ENCODE measurements at places on chromosomes 3 and 15.
A peak's percentile ranks its signal among the peaks of the same experiment; 100 is the strongest.

DNA sequence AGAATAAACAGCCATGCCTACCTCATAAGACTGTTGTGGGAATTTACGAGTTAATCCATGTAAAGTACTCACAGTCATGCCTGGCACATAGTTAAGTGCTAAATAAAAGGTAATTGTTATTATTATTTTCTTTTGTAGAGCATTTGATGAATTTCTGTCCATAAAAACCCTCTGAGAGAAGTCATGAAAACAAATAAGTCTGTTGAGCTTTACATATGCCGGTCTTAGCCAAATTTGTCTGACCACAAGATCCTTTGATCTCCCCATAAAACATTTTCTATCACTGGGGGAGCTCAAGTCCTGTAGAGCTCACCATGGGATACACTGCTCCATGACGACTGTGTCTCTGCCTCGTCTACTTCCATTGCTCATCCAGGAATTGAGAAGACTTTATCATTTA lies 114.0 kb downstream of the MAGI1 start:
- DNase-seq, result no peak

- DNase-seq, result no peak
These were observed 40.2 kb downstream of the EPHB3 start for GRCh38 chr3:184601576-184602371.

- no peak for DNase-seq
These were observed 82.8 kb downstream of the ROBO2 start for GRCh38 chr3:77122652-77123051.

- peak; percentile 80 for DNase-seq
These were observed 811 bp downstream of the SKIL start for GRCh38 chr3:170358042-170359010.

- DNase-seq, result no peak
These were observed 523.9 kb upstream of the AGTR1 start for GRCh38 chr3:148173851-148174250.

GRCh38 chr3:59515966-59516365 lies 466.1 kb upstream of the CFAP20DC start:
- DNase-seq, result no peak

DNA sequence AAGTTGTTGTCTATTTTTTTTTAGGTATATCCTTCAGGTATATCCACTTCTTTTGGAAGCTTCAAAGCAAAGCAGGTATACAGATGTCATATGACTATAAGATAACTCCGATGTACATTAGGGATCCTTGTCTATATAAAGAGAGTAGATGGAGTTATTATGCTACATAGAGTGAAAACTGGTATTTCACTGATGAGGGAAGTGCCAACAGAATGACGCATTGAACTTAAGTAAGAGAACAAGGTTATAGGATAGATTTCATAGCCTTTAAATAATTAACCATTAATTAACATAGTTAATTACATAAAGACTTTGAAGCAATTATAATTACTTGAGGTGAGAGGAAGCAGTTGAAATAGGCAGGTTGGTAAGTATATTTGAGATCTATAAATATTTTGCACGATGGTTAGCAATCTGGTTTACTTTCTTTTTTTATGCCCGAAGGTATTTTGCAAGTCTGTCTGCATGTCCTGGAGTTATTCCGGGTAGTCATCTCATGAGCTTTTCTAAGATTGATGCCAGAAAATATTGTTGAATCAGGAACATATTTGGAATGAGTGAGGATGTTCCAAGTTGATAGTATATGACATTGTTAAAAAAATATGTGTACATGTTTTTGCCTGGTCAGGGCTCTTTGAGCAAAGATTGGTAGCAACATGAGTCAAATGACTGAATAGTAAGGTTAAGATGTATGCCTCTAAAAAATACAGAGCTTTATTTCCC lies 299.5 kb upstream of the KCNMB2 start:
- no peak for DNase-seq

- DNase-seq, result no peak
These were observed 14.5 kb upstream of the SLC6A1 start for GRCh38 chr3:10977892-10978510.

DNA sequence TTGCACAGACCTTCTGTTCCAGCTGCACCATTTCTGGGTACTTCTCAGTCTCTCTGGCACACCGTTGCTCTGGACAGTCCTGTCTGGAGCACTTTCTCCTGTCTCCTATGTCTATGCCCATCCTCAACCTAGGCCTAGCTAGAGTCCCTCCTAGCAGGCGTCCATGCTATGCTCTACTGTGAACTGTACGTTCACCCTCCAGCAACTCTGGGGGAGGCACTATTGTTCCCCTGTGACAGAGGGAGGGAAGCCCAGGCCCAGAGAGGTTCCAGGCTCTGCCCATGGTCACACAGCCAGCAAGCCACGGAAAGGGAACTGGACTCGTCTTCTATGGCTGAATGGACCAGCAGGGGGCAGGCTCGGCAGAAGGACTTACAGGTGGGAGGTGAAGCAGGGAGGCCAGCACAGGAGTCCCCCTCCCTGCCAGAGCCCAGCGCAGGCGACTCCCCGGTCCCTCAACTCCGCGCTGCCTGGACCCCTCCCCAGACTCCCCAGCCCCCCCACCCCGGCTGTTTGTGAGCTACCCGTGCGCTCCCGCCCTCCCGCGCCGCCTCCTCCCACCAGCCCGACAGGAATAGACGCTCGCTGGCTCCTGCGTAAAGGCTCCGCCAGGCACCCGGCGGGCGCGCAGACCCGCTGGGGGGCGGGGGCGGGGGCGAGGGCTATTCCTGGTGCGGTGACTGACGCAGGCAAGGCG lies 1.7 kb upstream of the LINGO1 start:
- peak; percentile 74 for DNase-seq

DNA sequence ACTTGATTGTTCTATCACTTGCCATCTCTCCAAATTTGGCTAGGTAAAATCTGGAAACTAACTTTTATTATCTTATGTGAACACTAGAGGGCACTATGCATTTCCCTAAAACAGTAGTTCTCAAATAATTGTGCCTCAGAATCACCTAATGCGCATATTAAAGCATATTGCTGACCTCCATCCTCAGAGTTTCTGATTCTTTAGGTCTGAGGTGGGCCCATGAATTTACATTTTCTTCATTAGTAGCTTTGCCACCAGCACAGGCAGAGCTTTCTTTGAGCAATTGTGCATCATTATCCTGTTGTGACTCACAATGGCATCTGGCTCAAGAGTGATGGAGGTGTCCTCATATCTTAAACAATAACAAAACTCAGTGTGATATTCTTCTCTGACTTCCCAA lies 17.5 kb upstream of the BCHE start:
- no peak for DNase-seq

GRCh38 chr3:129836381-129837064 lies 57.0 kb downstream of the TMCC1 start:
- no peak for DNase-seq

DNA sequence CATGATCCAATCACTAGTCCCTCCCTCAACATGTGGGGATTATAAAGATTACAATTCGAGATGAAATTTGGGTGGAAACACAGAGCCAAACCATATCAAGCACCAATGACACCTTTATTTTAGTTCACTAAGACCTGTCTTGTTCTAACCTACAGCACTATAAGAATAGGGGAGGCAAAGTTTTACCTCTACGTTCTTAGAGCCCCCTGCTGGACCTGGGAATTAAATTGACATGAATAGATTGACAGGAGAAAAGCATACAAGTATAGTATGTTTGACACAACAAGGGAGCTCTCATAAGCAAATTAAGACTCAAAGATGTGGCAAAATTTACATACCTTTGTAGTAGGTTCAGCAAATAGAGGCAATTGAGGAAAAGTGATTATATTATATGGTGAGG lies 974.4 kb upstream of the ALCAM start:
- no peak for DNase-seq

GRCh38 chr15:68609629-68610028 lies 30.8 kb downstream of the CORO2B start:
- no peak for DNase-seq

DNA sequence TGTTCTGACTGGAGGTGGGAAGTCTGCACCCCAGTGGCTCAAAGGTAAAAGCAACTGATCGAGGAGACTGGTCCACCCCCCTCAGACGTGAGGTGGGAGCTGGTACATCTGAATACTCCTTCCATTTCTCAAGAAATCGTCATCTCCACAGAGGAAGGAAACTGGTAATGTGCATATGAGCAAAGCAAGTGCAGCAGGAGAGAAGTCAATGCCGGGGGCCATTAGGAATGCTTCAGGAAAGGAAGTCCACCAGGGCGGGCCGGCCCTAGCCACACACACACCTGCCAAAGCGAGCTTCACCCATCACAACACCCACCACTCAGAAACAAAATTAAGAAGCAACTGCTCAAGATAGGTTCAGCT lies 8.5 kb downstream of the TBC1D2B start:
- DNase-seq, result no peak

GRCh38 chr15:64527263-64527984 lies 67.0 kb downstream of the ZNF609 start:
- DNase-seq, result no peak

DNA sequence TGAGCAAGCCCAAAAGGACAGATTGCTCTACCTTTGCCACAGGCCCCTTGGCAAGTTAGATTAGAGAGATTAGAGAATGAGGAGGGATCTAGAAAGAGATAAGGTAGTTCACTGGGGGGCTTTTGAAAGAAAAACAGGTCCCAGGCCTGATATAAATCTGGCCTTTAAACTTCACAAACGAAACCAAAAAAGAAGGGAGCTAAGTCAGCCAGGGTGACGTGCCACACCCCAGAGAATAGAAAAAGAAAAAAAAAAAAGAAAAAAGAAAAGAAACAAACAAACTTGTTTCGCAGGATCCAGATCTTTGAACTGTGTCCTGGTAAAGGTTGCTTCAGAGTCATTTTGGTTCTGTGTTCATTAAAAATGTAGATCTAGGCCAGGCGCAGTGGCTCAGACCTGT lies 3.6 kb downstream of the KAT2B start:
- DNase-seq, result peak; percentile 50

- DNase-seq, result no peak
These were observed 16.3 kb upstream of the DOCK3 start for GRCh38 chr3:50658416-50658815.

DNA sequence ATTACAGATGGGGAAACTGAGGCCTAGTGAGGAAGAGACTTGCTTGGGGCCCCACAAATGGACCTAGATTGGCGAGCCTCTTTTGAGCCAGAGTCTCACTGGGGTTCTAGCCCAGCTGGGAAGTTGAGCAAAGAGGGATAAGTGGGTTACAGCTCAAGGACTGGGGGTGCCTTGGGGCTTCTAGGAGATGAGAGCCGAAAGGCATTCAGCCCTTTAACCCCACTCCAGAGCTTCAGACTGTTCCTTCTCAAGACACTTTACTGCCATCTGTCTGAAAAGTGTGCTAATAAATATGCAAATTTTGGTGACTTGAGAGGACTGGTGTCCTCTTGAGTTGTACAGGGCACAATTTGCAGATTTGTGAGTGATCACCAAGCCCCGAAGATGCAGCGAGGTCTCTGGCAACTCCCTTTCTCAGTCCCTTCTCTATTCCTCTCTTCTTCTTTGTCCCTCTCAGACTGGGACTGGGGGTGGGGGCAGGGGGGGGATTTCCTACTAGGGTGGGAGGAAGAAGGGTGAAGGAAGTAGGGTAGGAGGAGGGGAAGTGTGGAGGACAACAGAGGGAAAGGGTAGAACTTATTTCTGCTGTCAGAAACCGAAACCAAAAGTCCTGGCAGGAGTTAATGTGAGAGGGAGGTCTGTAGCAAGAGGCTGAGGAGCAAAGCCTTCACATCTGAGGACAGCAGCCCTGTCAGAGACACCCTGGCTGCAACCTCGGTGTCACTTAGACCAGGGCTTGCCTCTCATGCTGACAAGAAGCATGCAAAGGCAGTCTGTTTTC lies 16.2 kb upstream of the ANKDD1A start:
- DNase-seq, result peak; percentile 31

- peak; percentile 83 for DNase-seq
These were observed 33.1 kb downstream of the RAB11A start for GRCh38 chr15:65902373-65902772.

DNA sequence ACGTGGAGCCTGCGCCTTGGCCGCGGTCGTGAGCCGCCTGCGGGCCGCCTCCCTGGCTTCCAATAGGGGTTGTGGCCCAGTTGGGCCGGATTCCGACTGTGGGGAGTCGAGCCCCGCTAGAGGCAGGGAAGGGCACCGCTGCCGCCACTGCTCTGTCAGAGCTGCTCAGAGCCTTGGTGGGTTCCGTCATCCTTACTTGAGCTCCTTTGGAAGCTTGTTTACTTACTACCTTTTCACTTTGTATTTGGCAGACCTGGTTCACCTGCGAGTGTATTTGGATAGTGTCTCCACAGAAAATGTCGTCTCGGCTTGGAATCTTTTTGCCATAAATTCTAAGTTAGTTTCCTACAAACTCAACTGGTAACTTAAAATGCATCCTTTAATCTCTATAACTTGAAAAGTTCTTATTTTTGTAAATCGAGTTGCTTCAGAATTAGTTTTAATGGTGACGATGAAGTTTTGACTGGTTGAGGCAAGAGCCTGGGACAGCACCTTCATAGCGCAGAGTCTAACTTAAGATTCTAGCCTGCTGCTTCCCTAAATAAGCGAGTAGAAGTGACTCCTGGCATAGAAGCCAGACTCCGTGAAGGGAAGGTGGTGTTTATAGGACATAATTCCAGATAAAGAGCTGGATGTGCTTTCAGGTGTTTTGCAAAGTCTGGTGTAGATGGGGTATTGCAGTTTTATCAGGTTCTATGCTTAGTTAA lies 800 bp downstream of the DAG1 start:
- DNase-seq, result no peak

DNA sequence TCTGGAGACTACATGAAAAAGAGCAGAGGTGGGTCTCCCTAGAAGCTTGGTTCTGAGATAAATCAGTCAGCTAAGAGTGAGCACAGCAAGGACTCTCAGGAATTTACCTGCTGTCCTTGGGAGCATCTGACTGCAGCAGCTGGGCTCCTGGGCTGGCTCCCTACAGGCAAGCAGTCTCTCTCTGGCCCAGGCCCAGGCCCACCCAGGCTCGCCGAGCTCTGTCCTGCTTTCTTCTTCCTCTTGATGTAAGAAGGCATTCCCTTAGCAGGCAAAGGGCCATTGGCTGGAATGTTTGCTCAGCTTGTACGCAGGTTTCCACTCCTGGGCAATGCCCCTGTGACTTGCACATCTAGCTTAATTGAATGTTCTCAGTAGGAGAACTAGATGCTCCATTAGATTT lies 4.3 kb upstream of the RBP2 start:
- DNase-seq, result no peak
